Left ventricle myocardium superior (tissue), 1 donor: ENCODE measurements at places on chromosomes 16 and 17. TPM values are rescaled to one million over a fixed set of nuclear protein-coding genes. Genes with fewer than 3 reads are reported as not detected.

Gene SLC35G6
- total RNA-seq: not detected

Gene TBC1D3K
- not detected for total RNA-seq

Gene NPW
- not detected for total RNA-seq

Gene TELO2
- 21.6 TPM for total RNA-seq

Gene RND2
- total RNA-seq: 0.82 TPM

Gene SHISA9
- total RNA-seq: 0.99 TPM

Gene GUCY2D
- not detected for total RNA-seq

GRCh38 chr16:704552-705380, 835 bp downstream of the FBXL16 start:
- no peak for DNase-seq

DNA sequence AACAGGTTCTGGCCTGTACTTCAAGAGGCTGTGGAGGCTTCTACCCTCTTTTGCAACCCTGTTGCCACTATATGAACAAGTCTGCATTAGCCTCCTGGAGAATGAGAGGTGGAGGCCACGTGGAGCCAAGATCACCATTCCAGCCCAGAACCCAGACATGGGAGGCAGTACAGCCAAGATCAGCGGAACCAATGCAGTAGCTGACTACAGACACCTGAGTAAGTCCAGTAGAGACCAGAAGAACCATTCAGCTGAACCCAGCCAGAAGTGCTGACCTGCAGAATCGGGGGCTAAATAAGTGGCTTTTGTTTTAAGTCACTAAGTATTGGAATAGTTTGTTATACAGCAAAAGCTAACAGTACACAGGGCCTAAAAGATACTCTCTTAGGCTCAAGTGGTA, 12.1 kb downstream of the FAM20A start:
- no peak for DNase-seq

DNA sequence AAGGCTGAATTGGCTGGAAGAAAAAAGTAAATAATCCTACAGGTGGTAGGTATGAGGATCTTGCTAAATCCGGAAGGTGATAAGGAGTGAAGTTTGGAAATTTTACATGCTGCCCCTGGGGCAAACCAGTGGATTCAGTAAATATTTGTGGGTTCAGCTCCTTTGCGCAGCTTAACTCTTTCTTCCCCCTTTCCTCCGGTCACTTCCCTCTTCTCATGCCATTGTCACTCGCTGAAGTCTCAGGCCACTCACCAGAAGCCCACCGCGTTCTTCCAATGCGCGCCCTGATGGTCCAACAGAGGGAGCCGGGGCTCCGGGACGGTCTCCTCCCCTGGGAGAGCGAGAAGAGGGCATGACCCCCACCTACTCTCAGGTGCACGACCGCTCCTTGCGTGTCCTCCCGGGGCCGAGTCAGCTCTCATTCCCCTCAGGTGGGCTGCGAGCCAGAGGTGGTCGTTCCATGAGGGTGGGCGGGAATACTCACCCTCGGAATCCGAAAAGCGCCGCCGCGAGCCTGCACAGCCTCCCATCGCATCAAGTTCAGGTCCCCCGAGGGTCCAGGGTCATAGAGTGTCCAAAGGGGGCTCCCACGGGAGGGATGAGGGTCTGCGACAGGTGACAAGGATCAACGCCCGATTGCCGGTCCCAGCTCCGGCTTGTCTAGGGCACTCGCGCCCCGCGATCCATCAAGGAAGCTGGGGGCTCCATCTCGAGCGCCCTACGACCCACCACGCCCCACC, 474 bp downstream of the CLN3 start:
- peak; percentile 57 for DNase-seq

DNA sequence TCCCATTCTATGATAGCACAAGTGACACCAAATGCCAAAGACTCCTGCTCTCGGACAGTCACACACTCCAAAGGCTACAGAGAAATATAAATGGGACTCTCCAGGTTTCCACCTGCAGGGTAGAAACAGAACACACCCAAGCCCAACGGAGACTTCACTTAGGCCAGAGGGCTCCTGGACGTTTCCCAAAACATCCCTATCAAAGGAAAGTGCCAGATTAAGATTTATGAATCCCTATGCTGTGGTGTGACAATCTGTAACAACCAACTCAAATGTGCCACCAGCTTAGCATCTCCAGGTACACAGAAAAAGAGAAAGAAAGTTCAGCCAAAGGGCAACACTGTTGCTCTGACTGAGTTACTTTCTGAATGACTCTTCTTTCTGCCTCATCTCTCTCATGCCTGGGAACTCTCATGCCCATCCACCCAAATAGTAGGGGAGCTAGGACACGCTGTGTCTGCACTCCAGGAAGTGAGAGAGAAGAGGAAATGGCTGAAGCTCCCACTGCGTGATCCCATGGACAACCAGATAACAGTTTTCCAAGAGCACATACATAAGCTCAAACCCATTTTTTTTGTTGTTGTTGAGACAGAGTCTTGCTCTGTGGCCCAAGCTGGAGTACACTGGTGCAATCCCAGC, 49.7 kb downstream of the SMG6 start:
- DNase-seq: no peak

DNA sequence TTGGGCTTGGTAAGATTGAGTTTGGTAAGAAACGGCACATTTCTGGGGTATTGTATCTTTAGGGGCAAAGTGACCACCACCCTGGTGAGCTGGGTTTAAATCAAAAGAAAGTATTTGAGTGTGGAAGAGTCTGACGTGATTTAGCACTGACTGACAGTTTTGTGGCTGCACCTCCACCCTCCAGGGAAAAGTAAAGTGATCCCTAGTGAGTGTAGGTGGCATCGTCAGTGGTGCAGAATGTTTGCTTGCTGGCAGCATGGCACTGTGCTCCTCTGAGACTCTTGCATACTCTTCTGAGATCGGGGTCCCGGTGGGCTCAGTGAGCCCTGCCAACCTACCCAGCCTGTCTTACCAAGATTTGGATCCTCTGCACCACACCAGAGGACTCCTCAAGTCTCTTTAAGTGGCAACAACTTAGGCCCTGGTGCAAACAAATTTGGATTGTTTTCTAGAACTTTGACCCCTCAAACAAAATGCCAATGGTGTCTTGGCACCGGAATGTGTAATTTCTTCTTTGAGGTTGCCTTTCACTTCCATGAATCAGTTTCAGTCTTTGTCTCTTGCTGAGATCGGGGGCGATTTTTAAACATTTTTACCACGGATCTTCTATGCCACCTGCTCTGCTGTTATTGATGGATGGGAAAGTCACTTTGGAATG, 2.8 kb downstream of the PRKCB start:
- DNase-seq: no peak

DNA sequence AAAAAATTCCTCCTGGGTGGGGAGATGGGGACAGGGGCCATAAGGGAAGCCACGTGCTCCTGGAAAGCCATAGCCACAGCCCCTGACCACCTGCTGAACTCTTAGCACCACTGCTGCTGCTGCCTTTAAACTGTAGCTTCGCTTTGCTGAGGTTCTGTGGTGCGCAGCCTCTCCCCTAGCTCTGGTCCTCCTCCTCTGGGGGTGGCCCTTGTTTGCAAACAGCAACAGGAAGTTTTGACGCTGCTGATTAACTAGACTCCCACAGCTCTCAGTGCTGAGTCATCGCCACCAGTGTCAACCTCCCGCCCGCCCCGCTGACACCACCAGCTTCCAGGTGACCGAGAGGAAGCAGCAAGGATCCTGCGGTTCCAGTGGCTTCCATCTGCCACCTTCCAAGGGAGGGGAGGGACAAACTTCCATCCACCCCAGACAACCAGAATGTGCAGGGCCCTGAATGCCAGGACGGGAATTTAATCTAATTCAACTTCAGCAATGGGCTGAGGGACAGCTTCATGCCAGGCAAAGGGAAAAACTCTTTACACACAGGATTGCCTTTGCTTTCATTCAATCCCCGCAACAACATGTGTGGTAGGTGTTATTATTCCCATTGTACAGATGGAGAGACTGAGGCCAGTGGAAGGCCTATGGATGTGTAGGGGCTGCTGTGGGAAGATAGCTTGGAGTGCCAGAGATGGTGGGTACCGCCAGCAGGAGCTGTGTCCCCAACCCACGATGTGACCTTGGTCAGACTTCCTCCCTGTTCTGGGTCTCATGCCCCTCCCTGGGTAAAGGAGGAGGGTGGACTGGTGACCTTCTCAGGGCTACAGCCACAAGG, 8.1 kb upstream of the KIFC3 start:
- peak; percentile 79 for DNase-seq

DNA sequence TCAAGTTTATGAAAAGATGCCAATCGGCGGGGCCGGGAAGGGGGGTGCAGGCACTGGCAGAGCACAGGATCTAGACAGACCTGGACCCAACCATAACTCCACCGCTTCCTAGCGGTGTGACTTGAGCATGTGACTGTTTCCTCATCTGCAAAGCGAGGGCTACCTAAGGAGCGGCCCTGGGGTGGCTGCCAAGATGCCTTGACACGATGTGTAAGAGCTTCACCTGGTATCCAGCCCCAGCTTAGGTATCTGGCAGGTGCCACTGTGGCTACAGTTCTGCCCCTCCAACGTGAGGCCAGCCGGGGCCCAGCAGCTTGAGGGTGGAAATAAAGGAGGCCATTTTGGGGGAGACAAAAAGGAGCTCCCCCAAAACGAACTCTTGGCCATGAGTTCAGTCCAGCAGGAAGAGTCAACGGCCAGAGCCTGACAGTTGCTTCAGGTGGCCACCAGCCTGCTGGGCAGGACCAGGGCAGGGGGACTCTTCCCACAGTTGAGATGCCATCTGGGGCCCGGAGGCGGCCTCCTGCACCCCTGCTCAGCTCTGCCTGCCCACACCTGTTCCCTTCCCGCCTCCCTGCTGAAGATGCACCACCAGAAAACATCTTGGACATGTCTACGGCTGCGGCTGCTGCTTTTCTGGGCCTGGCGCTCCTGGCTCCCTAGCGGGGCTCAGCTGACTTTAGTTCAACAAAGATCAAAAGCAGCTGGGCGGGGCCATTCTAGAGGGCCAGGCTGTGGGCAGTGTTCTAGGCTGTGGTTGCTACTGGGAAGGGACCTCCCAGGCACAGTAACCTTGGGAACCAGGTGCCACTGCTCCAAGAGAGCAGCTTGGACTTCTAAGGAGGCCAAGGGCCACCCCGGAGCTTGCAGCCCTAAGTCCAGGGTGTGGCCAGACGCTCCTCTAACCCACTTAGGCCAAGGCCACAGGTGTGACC, 3.4 kb upstream of the MTSS2 start:
- peak; percentile 73 for DNase-seq

- DNase-seq: no peak
Measured at GRCh38 chr16:4500272-4500671, 24.1 kb downstream of the HMOX2 start.

DNA sequence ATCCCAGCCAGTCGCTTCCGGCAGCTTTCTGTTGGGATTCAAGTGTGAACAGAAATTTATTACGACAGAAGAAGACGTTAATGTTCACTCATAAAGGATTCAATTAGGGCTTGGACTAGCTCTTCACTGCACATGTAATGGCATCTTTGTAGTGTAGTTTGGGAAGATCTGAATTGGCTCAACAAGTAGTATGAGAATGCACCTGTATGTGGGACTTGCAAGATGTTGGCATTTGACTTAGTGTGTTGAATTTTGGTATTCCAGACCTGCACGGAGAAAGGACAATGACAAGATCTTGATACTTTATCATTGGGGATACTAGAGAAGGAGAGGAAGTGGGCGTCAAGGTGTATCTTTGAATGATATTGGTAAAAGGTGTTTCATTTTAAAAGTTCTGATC, 1.2 kb downstream of the PSMD11 start:
- DNase-seq: no peak

- no peak for DNase-seq
Measured at GRCh38 chr16:23258919-23259237, 43.2 kb upstream of the SCNN1B start.

DNA sequence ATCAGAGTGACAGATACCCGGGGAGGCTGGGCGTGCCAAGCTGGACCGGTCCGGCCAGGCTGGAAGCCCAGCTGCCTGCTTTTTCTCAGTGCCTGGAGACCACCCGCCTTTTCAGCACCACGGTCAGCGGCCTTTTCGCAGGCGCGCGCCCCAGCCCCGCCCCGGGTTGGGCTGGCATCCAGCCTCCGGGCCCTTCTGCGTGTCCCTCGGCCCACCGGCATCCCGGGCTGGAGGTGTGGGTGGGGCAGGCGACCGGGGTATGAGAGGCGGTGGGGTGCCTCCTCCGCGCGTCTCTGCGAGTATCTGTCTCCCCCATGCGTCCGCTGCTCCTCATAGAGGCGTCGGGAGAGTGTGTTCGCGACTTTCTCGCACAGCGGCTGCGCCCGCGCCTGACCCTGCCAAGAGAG, 102.5 kb downstream of the MRM1 start:
- DNase-seq: peak; percentile 72

GRCh38 chr16:82867485-82867884, 240.7 kb downstream of the CDH13 start:
- DNase-seq: no peak

DNA sequence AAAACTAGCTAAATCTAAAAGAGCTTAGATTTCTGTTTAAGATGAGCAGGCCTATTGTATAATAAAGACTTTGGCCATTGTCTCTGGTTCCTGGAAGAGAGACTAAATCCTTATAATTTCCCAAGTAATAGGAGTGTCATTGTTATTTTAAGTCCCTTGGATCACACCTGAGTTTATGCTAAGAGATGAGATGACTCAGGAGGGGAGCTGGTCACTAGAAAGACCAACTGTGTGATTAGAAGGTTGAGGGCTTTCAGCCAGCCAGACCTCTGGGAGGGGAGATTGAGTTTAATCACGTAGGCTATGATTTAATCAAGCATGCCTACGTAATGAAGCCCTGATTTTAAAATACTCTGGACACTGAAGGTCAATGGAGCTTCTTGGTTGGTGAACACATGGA, 156.9 kb upstream of the C17orf78 start:
- no peak for DNase-seq

GRCh38 chr16:58110571-58111301, 18.4 kb downstream of the CFAP20 start:
- DNase-seq: no peak

DNA sequence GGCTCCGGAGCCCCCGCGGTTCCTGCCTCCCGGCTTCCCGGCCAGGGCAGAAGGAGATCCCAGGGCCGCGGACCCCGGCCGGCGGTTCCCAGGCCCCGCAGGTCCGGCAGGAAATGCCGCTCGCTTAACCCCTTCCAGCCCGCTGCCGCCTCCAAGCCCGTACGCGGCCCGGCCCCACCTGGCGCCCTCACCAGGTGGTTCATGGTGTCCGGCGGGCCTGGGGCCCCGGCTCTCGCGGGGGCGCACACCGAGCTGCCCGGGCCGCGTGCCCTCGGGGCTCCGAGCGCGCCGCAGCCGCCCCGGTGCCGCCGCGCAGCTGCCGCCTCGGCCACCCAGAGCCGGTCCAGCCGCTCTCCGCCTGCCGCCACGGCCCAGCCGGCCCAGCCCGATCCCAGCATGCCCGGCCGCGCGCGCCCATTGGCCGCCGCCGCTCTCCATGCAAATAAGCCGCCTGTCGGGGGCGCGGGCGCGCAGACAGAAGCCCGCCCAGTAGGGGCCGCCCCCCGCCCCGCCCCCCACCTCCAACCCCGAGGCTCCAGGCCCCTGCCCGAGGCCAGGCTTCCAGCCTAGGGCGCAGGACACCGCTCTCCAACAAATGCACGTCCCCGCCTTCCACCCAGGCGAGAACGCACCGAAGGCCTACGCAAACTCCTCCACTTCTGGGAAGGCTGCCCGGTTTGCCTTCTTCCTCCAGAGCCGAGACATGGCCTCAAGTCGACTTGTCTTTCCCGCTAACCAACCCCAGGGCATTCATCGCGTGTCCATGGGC, at the start of gene BCAR1:
BCAR1 (minus strand) TSS at position 345 of the 769 bp plus-strand sequence; CDS start at position 203, 142 bp downstream.
- peak; percentile 97 for DNase-seq

- no peak for DNase-seq
Measured at GRCh38 chr17:2789700-2790099, 6.5 kb upstream of the RAP1GAP2 start.

GRCh38 chr17:30203471-30203981, 32.0 kb downstream of the SLC6A4 start:
- DNase-seq: no peak
